ENCODE measurements at places on chromosomes 16 and 17.

DNA sequence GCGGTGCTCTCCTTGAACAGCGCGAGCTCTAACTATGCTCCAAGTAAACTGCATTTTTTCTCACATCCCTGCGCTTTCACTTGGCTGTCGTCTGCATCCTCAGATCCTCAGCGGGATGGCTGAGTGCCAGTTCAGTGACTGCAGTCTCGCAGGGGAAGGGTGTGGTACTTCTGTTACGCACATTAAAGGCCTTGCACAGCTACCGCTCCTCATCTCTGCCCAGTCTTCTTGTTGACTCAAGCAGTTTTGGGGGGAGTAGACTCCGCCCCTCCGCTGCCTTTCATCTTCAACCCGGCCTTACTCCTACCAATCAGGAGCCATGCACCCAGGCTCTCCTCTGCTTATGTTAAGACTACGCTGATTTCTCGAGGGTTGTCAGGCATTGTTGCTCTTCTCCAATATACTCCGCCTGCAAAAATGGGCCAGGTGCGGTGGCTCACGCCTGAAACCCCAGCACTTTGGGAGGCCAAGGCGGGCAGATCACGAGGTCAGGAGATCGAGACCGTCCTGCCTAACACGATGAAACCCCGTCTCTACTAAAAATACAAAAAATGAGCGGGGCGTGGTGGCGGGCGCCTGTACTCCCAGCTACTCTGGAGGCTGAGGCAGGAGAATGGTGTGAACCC is 10.0 kb downstream of the ATP5PD start:
- no peak for DNase-seq

DNA sequence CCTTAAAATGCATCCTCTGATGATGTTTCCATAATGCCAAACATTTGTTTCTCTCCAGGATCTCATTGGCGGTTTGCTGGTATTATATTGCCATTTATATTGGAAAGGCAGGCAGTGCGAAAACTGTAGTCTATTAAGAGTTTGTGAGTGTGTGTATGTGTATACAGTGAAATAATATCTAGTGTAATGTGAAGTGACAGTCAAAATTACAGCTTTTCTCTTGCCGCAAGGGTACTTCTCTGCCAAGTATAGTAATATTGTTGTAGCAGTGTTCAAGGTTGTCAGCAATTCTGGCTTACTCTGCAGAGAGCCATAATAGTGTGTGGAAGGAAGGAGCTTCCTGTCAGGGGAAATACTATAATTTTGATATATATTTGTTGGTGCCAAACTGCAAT is 178.6 kb downstream of the WWOX start:
- DNase-seq = no peak

DNA sequence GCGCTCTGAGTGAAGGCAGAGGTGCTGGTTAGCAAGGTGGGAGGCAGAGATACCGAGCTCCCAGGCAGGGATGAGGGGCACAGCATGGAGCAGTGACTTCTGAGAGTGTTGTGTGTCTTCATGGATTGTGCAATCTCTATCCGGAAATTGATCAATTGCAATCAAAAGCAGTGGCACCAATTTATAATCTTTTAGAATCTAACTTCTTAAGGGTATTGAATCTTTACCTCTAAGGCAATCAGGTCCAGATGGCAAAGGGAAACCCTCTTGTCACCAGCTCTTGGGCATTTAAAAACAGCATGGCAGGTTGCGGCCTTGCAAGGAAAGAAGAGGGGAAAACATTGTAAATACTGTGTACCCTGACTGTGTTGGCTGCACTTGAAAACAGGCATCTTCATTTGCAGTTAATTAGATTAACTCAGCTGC is 58.0 kb upstream of the MRTFB start:
- no peak for DNase-seq

GRCh38 chr16:80792031-80792430 is 12.4 kb downstream of the CDYL2 start:
- no peak for DNase-seq

DNA sequence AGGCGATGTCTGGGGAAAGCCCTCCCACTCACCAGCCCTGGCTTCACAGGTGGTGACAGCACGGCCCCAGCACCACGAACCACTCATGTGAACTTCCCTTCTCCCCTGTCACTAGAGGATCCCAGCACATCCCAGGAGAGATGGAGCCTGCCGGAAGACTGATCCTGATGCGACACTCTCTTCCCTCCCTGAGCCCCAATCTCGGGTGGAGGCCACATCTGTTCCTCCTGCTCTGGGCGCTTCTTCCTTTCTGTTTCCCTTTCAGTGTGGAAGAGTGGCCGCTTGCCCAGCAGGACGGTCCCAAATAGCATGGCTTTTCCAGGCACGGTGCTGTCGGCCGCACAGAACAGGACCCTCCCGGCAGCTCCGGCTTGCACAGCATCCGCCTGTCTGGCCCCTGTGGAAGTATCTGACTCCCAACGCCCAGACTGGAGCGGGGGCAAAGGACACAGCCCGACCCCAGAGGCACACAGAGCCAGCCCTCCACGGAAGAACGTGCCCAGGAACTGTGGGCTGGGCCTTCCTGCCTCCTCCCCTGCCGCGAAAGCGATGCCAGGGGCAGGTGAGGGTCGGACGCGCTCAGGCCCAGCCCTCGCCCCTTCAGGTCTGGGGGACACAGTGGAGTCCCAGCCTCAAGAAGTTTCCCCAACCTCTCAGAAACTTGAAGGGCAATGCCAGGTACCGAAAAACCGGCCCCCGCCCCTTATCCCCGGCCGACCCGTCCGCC is 37.6 kb downstream of the CBFA2T3 start:
- no peak for DNase-seq

- peak; percentile 29 for DNase-seq
These were observed 6.4 kb downstream of the THRA start for GRCh38 chr17:40068917-40069750.
